Pulmonary artery endothelial cell (primary cell): ENCODE measurements at places on chromosomes 2 and 18. TPM values are rescaled to one million over a fixed set of nuclear protein-coding genes. Genes with fewer than 3 reads are reported as not detected.

- no peak for DNase-seq
These were observed 88.1 kb downstream of the PLEKHM3 start for GRCh38 chr2:207937253-207937652.

DNA sequence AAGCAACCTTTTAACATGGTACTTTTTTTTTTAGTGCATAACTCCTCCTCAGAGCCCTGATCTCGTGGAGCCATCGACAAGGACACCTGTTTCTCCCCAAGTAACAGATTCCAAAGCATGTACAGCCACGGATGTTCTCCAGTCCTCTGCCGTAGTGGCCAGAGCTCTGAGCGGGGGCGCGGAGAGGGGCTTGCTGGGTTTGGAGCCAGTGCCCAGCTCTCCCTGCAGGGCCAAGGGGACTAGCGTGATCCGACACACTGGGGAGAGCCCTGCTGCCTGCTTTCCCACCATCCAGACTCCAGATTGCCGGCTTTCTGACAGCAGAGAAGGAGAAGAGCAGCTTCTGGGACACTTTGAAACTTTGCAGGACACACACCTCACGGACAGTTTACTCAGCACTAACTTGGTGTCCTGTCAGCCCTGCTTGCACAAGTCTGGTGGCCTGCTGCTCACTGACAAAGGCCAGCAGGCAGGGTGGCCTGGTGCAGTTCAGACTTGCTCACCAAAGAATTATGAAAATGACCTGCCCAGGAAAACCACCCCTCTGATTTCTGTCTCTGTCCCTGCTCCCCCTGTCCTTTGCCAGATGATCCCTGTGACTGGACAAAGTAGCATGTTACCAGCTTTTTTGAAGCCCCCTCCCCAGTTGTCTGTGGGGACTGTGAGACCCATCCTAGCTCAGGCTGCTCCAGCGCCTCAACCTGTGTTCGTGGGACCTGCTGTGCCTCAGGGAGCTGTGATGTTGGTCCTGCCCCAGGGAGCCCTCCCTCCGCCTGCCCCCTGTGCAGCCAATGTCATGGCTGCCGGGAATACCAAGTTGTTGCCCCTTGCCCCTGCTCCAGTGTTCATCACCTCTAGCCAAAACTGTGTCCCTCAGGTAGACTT lies 4.5 kb downstream of the KLF11 start:
- no peak for DNase-seq

RPL37A gene
- total RNA-seq, result 1,393 and 2,557 TPM in 2 replicates

DNA sequence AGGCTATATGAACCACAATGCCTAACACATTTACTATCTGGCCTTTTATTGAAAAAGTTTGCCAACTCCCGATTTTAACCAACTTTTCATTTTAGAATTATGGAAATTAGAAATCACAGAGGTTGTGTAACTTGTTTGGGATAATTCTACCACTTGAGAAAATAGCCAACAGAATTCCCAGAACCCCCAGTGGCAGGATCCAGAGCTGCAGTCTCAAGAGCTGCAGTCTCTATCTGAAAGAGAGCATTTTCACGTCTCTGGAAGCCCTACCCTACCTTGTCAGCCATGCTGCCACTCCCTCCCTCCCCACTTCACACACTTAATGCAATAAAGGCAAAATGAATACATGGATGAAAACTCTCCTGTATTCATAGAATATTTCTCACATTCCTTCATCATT lies 23.4 kb upstream of the TSPYL6 start:
- no peak for DNase-seq
